IMR-90 (cell line): ENCODE measurements at places on chromosomes 16 and 17. TPM values are rescaled to one million over a fixed set of nuclear protein-coding genes. Genes with fewer than 3 reads are reported as not detected.

- no peak for DNase-seq
Observed at GRCh38 chr17:28860363-28860808, 5.6 kb downstream of the ERAL1 start.

GRCh38 chr17:72479113-72479512, 358.3 kb downstream of the SOX9 start:
- no peak for DNase-seq

GRCh38 chr16:55955845-55956244, 80.7 kb upstream of the CES5A start:
- no peak for DNase-seq

- no peak for DNase-seq
Observed at GRCh38 chr17:81173762-81174155, 7.7 kb upstream of the AATK start.

DNA sequence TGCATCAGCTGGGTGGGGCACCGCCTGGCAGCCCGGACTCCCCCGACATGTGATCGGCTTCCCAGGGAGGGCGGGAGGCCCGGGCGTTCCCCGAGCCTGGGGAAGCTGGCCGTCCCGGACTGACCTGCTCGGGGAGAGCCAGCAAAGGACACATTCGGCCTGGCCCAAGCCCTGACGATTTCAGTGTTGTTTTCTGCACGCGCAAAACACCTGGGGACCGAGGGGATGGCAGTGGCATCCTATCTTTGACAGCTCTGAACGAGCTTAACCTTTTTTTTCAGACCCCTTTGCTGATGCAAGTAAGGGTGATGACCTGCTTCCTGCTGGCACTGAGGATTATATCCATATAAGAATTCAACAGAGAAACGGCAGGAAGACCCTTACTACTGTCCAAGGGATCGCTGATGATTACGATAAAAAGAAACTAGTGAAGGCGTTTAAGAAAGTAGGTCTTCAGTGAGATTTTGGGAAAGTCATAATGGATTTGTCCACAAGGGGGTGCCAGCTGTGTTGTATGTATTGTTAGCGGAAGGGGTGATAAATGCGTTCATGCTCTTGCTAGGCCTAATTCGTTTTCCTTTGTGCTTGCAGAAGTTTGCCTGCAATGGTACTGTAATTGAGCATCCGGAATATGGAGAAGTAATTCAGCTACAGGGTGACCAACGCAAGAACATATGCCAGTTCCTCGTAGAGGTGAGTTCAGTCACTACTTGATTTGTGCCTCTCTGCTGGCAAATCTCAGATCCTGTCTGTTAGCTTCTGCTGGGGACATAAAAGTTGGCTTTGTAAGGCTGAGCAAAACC, 1.0 kb downstream of the EIF1 start:
- peak; percentile 69 for DNase-seq

DNA sequence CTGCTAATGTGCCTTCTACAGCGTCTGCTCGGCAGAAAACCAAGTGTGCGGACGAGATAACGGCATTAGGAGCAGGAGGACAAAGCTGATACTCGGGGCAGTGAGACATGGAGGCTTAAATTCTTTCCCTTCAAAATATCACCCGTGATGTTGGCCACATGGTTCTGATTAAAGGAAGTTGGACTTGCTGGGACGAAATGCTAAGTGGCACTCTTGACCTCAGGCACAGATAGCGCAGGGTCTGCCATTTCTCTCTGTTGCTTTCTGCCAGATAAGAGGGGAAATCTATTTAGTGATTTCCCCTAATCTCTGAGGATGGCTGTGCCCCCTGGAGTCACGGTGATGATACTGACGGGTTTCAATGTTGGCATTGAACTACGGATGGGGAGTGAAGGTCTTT, 509.6 kb upstream of the EEF2KMT start:
- DNase-seq = no peak

DNA sequence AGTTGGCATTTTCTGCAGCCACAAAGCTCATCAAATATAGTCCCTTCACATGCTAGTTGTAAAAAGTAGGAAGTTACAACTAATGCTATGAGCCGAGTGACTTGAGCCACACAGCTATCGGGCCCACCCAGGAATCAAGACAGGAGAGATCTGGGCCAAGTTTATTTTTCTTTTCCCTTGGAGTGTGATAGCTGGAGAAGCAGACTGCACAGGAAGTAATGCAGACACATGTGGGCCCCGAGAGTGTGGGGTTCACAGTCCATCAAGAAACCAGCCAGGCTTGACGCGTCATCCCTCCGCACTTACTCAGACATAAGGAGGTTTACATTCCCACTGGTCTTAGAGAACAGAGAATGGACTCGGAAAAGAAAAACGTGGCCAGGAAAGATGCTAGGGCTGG, 403.1 kb upstream of the CDH11 start:
- DNase-seq = peak; percentile 97

- DNase-seq = no peak
Observed at GRCh38 chr16:78102865-78103264, 3.4 kb downstream of the WWOX start.

DNA sequence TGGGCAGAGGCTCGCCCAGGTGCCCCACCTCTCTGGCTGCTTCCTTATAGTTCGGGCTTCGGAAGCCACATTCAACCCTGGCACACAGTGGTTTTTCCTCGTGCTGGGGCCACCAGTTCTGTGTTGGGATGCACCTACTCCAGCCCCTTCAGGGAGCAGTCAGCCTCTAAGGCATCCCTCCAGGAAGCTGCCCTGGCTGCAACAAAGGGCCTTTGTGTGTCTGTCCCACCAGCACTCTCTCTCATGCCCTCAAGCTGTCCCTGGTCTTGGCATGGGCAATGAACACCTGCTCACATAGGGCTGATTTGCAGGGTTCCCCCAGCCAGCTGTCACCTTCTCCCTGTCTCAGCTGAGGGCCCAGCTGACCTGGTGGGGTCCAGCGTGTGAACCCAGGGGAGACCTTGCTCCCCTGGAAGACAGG, 754 bp upstream of the NOXO1 start:
- no peak for DNase-seq

GRCh38 chr16:64615630-64616280, 506.1 kb downstream of the CDH11 start:
- DNase-seq = peak; percentile 1

GRCh38 chr17:68351395-68351794, 60.1 kb downstream of the ARSG start:
- DNase-seq = no peak

- no peak for DNase-seq
Observed at GRCh38 chr17:50954641-50955121, 88.5 kb upstream of the TOB1 start.

DNA sequence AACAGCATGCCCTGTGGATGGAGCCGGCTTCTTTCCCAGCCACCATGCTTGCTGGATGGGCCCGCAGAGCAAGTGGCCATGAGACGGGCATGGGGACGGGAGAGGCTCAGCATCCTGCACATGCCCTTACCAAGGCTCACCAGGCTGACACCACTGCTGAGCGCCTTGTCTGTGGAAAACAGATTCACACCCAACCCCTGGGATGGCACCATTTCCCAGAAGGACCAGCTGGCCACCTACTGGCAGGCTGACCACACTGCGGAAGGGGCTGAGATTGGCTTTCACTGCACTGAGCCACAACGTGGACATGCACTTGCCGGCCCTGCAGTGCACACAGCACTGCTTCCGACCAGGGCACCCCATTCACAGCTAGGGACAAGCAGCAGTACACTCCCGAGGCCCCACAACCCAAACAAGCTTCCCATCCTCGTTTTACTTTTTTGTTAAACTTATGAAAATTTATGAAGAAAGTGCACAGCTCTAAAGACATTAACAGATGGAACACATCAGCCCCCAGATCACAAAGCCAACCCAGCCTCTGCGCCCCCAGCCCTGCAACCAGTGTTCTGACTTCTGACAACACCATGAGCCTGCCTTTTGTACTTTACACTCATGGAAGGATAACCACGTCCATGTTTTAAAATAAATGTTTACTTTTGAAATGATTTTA, 13.9 kb upstream of the KRTAP17-1 start:
- DNase-seq = peak; percentile 56

GRCh38 chr17:61130330-61130729, 269.3 kb upstream of the TBX2 start:
- DNase-seq = no peak

- peak; percentile 81 for DNase-seq
Observed at GRCh38 chr17:17778308-17779014, 58.3 kb downstream of the SREBF1 start.

- peak; percentile 24 for DNase-seq
Observed at GRCh38 chr17:81966343-81967243, 5.6 kb upstream of the NOTUM start.

GRCh38 chr16:27314161-27314723, 468 bp downstream of the IL4R start:
- DNase-seq = peak; percentile 97

DNA sequence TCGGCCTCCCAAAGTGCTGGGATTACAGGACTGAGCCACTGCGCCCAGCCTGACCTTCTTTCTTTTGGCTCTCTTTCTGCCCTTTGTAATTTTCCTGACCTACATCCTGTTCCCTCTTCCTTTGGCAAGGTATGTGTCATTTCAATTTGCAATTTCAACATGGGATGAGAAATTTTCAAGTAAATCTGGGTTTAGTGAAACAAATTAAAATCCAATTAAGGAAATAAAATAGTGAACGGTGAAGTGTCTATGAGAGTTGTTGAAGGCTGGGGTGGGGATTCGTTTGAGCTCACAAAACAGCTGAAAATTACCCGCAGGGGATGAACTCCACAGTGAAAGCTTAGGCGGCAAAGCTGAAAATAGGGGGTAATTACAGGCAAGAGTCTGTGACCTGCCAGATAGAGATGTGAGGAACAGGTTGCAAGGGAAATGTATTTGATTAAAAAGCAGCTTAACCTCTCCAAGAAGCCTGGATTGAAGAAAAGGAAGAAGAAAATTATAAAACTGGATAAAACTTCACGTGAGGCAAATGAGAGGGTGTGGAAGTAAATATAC, 277.7 kb downstream of the UTP18 start:
- no peak for DNase-seq

GRCh38 chr16:76882105-76882504, 308.9 kb upstream of the MON1B start:
- DNase-seq = no peak

The GABARAP gene
- polyA plus RNA-seq = 702 and 780 TPM in 2 replicates

The LITAF gene
- 203 and 206 TPM in 2 replicates for polyA plus RNA-seq

The PRSS33 gene
- not detected in 2 replicates for polyA plus RNA-seq

The NAGS gene
- 0.92 and 0.99 TPM in 2 replicates for polyA plus RNA-seq

The CHST5 gene
- polyA plus RNA-seq = not detected in 2 replicates

The RNF222 gene
- not detected in 2 replicates for polyA plus RNA-seq

The TM4SF5 gene
- not detected in 2 replicates for polyA plus RNA-seq

The MPO gene
- polyA plus RNA-seq = not detected in 2 replicates

The LITAFD gene
- not detected in 2 replicates for polyA plus RNA-seq

The IL17C gene
- polyA plus RNA-seq = 0.09 TPM in 1 of 2 replicates, not detected in the other
